ENCODE measurements at places on chromosomes 5 and 9.

DNA sequence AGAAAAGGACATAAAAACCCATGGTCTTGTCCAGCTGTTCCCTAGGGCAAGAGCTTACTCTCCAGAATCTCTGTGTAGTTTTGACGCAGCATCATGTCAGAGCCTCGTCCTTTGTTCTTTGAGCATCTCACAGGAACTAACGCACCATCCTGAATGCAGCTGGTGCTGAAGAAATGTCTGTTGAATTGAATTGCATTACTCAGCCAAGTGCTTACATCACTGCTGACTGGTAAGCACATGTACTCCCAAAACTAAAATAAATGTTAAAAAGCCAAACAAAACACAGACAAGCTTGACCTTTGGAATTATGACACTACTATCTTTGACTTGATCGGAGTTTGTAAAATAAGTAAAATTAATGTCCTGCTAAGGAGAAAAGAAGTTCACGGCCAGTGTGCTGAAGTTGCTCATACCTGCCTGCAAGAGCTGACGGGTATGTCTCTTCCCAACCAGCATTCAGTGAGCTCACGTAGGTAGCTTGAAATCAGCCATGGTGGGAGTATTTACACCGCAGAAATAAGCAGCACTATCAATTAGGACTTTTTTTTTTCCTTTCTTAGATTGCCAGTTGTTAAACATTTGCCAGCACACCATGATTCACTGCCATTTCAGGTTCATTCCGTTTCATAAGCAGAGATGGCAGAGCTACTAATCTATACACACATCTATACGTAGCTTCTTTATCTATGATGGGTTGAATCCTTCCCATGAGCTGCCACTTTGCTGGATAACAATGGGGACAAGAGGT, 310.6 kb upstream of the MSX2 start:
- DNase-seq: no peak

DNA sequence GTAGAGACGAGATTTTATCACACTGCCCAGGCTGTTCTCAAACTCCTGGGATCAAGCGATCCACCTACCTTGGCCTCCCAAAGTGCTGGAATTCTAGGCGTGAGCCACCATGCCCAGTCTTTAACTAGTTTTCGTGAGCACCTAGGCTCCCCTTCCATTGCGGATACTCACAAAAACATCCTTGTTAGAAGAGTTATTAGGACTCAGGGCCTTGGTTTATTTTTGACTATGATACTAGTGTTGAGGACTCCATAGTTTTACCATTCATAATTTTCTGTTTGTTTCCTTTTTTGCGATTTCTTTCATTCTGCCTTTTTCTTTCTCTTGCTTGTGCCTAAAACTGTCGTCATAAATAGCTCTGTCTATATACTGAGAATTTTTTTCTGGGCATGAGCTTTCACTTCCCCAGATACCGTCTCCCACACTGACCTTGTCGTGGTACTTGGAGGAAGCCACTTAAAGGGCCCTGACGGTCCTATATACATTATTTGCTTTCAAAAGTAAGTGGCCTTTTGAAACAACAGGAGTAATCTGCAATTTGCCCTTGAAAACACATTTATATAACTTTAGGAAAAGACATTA, 5.2 kb downstream of the F2R start:
- no peak for DNase-seq

GRCh38 chr9:89810431-89810830, 205.6 kb downstream of the GADD45G start:
- DNase-seq: no peak

- peak; percentile 11 for DNase-seq
These were observed 507.6 kb downstream of the CETN3 start for GRCh38 chr5:89901983-89902382.

DNA sequence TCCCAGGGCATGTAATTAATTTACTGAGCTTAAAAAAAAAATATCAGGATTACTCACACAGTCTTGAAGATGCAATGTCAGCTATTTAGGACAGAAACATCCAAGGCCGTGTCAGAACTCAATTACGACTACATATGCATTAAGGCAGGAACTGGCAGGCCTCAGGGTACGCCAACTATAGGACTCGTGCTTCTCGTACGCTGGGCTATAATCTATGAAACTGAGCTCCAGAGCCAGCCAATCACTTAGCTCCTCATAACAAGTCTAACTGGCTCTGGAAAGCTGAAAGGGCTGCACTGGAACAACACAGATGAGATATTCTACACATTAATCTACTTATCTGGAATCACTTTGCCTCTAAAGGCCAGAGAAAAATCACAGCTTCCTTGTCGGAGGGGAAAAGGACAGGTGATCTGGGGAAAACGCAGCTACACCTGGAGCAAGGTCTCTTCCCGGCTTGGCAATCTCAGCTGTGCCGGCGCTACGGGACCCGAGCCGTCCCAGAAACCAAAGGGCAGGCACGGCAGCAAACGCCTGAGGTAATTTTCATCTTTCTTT, 212.0 kb downstream of the DEPDC1B start:
- no peak for DNase-seq
